Fibroblast of mammary gland (primary cell): ENCODE measurements at places on chromosomes 7 and 10.

GRCh38 chr10:287814-288213 lies 152.6 kb downstream of the ZMYND11 start:
- no peak for DNase-seq

- no peak for DNase-seq
Observed at GRCh38 chr10:88858491-88858890, 6.8 kb upstream of the ANKRD22 start.

- DNase-seq = no peak
Observed at GRCh38 chr7:98755138-98755898, 114.5 kb downstream of the TMEM130 start.

- no peak for DNase-seq
Observed at GRCh38 chr10:99419688-99420087, 10.7 kb downstream of the GOT1 start.

DNA sequence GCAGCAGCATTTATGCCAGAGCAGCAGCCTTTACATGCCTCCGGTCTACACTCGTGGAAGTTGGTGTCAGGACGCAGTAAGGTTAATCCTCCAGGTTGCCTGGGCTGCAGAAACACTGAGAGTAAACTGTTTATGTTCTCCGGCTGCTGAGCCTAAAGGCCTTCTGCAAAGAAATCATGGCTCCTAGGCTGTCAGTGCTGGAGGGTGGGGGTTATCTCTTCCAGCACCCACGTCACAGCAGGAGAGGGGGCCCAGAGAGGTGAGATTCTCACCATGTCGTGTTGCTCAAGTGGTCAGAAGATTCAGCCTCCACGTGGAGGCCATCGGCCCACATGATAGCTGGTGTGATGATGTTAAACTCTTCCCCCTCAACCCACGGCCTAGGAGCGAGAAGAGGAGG lies 41.2 kb downstream of the COL13A1 start:
- DNase-seq = no peak

DNA sequence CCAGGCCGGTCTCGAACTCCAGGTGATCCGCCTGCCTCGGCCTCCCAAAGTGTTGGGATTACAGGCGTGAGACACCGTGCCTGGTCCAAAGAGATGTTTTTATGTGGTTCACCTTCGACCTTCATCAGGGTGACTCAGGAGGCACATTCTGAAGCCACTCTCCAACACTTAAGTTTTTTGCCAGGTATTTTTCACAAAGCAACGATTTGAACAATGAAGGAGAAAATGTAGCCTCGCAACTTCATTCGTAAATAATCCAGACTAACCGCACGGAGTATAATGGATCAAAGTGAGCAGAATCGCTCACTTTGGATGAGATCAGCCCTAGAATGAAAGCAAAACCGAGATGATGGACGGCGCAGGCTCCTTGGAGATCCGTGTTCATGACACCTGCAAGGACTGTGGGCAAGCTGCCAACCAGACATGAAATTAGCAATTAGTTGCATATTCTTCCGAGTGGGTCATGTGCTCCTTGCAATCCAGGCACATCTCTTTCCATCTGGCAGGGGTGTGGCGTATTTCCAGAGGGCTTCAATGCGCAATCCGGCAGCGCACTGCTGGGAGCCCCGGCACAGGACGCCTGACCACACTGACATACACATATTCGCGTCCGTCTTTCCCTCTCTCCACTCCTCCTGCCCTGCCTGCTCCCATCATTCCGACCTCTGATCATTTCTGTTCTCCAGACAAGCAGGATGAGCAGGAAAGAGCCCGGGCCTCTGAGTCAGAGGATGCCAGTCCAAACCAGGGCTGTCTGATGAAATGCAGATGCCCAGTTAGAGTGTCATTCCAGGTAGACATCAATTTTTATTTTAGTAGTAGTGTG lies 148.4 kb downstream of the KLF6 start:
- peak; percentile 67 for DNase-seq

- DNase-seq = no peak
Observed at GRCh38 chr7:118052336-118052735, 131.6 kb upstream of the LSM8 start.

- no peak for DNase-seq
Observed at GRCh38 chr10:114303556-114303955, 64.5 kb downstream of the VWA2 start.

DNA sequence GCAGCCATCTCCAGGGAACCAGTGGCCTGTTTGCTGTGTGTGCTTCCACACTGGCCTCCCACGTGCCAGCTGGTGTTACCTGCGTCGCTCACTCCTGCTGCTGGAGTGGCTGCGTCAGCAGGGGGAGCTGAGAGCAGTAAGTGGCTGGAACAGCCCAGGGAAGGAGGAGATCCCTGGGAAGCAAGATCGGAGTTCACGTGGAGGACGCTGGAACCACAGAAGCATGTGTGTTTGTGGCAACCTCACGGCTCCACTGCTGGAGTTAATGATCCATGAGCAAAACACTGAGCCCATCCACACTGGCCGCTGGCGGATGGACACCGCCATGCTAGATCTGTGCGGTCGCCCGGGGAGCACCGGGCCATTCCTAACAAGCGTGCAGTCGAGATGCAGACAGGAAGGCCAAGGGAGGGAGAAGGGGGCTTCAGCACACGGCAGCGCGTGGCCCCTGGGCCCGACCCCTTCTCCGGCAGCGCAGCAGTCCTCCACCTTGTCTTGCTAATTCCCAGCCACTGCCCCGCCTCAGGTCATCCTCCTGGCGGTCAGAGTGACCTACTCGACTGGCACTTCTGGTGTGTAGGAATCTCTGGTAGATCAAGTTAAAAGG lies 68.5 kb upstream of the EEPD1 start:
- peak; percentile 34 for DNase-seq

DNA sequence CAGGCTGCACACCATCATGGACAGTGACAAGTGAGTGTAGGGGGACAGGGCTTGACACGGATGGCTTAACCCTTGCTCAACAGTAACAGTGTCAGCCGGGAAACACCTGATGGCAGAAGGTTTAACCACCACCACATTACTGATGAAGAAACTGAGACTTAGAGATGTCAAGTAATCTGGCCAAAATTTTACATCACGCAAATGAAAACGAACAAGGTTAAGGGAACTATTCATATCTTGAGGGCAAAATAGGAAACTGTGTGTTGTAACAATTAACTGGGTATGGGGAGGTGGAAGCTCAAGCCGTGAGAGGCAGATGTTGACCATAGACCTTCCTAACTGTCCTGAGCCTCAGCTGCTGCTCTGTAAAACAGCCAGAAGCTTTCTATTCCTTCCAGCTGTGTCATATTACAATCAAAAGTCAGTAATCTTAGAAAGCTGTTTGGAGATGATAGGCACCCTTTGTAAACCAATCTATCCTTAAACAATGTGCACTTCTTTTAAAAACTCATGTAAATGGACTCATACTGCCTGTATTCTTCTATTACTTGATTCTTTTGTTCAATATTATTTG lies 68.4 kb downstream of the ABCC2 start:
- DNase-seq = no peak

- no peak for DNase-seq
Observed at GRCh38 chr7:42269161-42269560, 32.2 kb upstream of the GLI3 start.

DNA sequence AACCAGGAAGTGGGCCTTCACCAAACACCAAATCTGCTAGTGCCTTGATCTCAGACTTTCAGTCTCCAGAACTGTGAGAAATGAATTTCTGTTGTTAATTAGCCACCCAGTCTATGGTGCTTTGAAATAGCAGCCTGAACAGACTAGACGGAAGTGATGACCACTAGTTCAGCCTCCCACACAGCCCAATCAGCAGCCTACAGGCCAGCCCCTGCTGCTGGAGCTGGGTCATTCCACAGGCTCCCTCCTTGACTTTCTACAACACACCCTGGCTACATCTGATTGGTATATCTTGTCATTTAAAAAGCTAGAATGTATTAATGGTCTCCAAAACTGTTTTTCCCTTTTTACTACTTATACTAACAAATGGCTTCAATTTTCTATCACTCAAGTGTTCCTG lies 277.2 kb upstream of the TAC1 start:
- DNase-seq = no peak

DNA sequence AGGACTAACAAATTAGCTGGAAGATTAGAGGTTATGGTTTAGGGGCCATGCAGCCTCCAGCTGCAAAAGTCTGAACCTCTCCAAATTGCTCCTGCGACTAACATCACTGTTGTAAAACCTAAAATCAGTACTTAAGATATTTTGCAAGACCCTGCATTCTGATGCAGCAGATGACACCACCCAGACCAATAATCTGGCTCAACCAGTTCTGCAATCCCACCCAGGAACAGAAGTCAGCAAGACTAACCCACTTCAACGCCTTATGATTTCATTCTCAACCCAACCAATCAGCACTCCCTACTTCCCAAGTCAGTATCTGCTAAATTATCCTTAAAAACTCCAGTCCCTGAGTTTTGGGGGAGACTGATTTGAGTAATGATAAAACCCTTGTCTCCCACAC lies 250.8 kb upstream of the MBL2 start:
- DNase-seq = no peak

DNA sequence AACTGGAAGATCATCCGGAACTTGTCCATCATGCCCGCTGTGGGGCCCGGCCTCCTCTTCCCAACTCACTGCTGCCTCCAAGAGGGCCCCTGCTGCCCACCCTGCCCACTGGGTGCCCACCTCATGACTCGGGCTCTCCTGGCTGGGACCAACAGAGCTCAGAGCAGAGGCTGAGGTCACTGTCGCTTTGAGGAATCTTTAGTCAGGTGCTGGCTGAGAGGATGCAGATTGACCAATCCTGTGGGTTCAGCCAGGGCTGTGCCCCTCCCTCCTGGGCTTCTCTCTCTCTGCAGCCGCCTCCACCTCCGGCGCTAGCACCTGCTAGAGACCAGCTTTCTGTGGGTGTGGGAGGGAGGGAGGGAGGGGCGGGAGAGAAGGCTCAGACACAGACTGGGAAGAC lies at the start of gene CALHM1:
Gene CALHM1 (minus strand): TSS at position 181 of the 400 bp plus-strand sequence. CDS start 149 bp downstream, at position 32.
- DNase-seq = no peak

DNA sequence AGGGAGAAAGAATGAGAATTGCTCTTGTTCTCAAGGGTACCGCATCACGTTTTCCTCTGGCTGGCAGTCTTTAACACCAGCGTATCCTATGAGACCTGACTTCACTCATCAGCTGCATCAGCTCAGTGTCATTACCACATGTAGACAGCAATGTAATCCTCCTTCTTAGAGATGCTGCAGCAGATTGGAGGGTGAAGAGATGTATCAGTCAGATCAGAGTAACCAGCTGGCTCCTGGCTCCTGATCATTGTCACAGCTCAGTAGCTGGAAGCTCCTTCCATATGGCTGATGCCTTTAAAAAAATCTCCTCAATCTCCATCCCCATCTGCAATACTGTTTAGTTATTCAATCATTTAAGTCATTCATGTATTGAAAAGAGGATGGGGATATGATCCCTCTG lies 39.7 kb upstream of the EPHB6 start:
- no peak for DNase-seq

DNA sequence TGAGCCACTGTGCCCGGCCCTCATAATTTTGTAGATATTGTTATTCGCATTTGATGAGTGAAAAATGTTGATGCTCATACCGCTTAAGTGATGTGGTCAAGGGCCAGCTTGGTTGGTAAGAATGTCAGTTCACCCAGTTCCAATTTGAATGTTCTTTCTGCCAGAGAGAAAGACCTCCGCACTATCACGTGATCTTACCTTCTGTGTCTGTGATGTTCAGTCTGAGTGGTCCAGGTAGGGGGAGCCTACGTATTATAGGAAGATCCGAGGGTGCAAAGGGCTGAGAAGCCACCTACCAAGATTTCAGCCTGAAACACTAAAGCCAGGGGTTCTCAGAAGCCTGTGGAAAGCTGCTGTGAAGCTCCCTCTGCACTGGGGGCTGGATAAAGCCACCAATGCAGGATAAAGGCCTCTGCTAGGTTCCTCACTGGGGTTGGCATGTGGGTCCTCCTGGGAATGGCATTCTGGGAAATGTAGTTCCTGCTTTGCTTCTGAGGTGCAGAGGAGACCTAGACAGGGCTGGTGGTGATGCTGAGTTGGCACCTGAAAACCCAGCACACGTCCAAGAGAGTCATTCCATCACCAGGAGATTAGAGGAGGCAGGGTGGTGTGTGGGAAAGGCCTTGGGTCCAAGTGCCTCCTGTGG lies 64.7 kb upstream of the AOAH start:
- DNase-seq = no peak

DNA sequence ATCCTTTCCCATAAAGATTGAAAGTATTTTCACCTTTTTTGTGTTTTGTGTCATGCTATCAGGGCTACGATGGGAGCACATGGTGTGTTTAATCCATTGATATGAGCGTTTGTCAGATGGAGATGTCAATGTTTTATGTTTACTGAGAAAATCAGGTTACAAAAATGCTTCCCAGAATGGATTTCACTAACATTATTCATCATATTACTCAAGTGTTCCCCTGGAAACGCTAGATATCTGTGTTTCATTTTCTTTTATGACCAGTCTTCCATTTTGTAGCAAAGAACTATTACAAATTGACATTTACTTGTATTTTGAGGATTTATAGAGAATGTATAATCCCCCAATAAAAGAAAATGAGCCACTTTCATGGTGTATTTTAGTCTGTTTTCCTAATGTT lies 293.5 kb upstream of the AKR1E2 start:
- DNase-seq = peak; percentile 95

DNA sequence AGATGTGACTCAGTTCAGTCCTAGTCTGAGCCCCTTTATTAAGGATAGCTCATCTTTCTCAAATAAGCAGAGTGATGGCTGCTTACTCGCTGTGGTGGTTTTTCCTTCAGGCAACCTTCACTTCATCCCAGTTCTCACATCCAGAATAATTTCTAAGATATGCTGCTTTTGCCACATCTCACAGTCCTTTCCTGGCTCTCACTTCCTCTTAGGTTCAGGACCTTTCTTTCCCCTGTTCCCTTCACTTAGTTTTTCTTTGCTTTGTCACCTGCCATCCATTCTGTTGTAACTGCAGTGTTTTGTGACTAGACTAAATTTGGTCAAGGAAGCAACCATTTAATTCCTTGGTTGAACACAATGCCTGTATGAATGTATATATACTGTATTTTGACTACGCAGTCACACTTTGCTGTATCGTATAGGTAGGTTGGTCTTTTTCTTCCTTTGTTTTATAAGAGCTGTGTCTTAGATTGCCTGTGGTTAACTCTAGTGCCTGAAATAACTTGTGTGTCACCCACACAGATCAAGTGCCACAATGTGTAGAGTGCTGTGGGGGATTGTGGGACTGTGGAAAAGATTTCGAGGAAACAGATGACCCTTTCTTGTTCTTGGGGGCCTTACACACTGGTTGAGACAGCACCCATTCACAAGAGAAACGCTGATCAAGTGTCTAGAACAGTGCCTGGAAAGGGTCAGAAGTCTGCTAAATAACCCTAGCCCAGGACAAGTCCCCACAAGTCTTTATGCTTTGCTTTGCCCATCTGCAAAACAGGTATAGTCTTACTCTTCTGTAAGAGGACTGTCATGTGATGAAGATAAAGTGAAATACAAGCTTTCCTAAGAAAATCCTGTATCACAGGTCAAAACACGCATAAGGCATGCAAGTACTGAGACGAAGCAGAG lies 2.6 kb downstream of the ZNF655 start:
- no peak for DNase-seq
